ENCODE measurements at places on chromosomes 6 and 20.

GRCh38 chr6:46095251-46095650 is 34.5 kb upstream of the ENPP4 start:
- DNase-seq = no peak

GRCh38 chr20:54669040-54669363 is 193.6 kb downstream of the DOK5 start:
- no peak for DNase-seq

- peak; percentile 71 for DNase-seq
Observed at GRCh38 chr6:119760046-119760445, 410.5 kb upstream of the MAN1A1 start.

GRCh38 chr6:41505122-41506049 is 40.8 kb upstream of the FOXP4 start:
- peak; percentile 46 for DNase-seq

DNA sequence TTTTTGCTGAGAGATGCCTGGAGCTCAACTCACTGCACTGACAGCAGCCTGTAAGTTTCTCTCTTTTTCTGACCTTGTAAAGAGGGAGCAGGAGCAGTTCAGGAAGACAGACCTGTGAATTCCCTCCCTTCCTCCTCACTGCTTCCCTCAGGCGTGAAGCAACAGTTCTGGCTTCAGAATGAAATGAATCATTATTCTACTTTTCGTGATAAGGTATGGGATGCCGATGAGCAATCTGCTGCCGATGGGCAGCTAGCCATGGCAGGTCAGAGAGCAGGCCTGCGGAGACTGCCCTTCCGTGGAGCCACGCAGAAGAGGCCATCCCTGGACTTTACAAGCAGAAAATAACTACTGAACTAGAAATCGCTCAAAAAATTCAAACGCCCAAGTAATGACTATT is 426.5 kb upstream of the RNF217 start:
- no peak for DNase-seq

DNA sequence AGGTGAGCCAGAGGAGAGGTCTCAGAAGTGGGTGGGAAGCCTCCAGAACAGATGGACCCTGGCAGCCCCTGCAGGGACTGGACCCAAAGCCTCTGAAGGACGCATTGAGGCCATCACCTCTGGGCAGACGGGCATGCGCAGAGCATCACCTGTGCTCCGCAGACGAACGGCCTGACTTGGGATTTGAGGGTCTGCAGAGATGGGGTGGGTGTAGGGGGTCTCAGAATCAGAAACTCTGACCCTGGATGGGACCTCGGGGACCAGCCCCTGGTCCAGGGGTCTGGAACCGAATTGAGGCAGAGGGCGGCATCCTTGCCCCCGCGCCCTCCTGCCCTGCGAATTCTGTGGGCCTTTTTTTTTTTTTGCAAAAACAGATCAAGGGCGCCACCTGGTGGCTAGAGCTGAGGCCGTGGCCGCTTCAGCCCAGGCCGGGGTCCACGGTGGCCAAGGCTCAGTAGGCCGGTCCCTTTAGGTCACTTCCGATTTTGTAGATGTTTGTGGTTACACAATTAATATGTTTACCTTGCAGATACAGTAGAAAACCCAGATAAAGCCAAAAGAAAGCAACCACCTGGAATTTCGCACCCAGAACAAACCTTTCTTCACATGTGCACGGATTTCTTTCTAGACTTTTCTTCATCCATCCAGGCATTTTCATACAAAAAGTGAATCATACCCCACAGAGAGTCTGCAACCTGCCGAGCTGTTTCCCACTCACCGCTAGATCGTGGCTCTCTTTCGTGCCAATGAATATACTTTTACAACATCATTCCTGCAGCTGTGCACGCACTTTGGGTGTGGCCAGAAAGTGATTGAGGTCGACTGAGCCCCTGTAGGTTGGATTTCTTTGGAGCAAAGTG is 25.9 kb downstream of the ZBP1 start:
- DNase-seq = peak; percentile 68

- DNase-seq = peak; percentile 87
Observed at GRCh38 chr6:137313928-137314855, 95.0 kb upstream of the IFNGR1 start.

- DNase-seq = no peak
Observed at GRCh38 chr6:154815938-154816820, 83.0 kb downstream of the SCAF8 start.

GRCh38 chr6:17972978-17973622 is 14.3 kb downstream of the KIF13A start:
- DNase-seq = no peak

- no peak for DNase-seq
Observed at GRCh38 chr6:95877480-95877879, 138.3 kb upstream of the FUT9 start.

DNA sequence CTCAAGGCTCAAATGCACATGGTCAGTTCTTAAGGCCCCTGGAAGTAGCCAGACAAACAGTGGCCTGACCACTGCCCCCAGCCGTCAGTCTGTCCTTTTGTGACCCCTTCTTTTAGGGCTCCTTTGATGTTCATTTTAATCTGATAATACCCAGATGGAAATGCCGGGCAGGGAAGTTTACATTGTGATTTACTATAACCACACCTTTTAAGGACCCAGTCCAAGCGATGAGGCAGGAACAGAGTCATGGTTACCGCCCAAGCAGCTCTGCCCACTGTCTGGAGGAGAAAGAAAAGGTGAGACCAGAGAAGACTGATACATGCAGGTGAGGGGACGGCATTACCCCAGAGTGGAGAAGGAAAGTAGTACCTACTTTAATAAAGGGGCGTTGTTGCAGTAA is 110.6 kb downstream of the PLEKHG1 start:
- DNase-seq = no peak

DNA sequence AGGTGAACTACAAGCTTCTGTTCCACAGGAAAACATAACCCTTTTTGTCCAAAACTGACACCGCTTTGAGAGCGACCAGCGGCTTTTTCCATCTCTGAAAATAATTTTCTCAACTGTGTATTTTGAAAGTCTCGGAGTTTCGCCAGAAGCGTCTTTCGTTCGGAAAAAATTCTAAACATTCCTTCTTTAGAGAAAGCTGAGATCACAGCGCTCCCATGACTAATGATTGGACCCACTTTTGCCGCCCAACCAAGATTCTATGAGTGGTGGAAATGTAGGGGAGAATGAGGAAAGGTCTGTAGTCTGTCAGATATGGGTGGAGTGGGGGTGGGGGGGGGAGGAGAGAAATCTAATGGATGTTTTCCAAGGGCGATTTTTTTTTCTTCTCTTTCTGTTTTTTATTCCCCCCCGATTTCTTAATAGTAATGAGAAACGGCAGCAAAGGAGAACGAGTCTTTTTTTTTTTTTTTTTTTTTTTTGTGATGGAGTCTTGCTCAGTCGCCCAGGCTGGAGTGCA is 189.3 kb downstream of the TRIM27 start:
- no peak for DNase-seq
